ENCODE measurements at places on chromosomes 6 and 20.

- DNase-seq, result peak; percentile 10
These were observed 97.5 kb downstream of the AIG1 start for GRCh38 chr6:143158113-143158581.

DNA sequence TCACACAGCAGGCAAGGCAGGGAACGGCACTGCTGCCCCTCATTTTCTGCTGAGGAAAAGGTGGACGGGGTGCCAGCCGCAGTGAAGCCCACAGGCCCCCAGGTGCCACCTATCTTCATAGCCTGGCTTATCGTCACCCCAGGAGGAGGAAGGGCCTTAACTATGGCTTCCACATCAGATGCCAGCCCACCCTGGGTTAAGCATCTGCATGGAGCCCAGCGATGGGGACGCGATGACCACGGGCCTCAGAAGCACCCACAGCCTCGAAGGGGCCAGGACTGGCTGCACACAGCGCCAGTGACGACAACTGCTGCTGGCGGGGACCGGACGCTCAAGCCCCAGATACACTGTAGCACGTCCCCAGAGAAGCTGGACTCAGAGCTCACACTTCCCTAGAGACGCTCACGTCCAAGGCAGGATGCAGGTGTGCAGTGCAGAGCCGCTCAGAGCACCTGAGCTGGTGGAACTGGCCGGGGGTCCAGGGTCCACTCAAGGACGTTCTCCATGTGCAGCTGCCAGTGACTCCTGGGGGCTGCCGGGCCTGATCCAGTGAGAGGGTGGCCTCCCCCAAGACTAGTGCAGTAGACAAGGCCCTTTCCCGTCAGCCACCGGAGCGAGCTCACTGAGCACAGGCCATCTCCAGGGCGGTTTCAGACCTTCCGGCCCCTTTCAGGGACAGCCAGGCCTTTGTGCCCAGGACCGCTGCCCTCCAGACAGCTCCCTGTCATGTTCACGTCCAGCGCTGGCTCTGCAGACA, 83.0 kb downstream of the YTHDF1 start:
- DNase-seq, result no peak

DNA sequence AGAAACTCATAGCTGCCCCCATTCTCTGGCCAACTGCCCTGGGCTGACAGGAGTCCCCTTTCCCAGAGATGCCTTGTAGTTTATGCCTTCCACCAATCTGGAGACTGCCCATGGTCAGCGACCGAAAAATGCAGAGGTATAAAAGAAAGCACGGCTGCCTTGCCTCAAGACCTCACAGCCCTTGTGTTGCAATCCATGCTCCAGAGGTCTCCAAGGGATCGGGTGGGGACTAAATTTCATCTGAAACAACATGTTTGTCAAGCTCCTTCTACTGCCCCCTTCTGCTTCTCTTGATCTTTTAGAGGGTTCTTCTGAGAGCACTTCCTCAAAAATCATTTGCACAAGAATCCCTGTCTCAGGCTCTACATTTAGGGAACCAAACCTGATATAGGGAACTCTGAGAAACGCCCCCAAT, 128.8 kb downstream of the PLCB1 start:
- DNase-seq, result no peak

GRCh38 chr20:1119128-1119505, 715 bp downstream of the PSMF1 start:
- no peak for DNase-seq

GRCh38 chr6:16322666-16323312, 84.4 kb downstream of the GMPR start:
- DNase-seq, result peak; percentile 75

DNA sequence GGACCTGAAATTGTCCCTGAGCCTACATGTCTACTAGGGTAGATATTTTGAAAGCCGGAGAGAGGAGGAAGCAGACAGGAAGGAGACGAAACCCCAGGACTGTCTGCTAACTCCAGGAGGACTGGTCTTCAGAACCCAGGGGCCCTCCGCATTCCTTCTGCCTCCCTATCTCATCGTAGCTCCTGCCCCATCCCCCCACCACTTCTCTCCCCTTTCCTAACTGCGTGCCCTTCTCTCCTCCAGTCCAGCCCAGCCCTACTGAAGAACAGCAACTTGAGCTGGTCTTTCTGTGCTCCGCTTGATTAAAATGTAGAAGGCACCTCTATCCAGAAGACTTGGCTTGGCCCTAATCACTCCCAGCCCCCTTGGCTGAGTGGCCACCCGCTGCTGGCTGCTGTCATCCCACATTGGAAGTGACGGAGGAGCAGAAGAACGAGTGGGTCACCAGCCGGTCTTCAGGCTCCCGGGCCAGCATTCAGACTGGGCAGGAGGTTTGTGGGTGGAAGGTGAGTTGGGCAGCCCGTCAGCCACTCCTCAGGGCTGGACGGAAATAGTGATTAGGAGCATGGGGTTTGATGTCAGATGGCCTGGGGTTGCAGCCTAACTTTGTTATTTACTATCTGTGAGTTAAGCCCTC, 28.8 kb upstream of the ANGPT4 start:
- no peak for DNase-seq

DNA sequence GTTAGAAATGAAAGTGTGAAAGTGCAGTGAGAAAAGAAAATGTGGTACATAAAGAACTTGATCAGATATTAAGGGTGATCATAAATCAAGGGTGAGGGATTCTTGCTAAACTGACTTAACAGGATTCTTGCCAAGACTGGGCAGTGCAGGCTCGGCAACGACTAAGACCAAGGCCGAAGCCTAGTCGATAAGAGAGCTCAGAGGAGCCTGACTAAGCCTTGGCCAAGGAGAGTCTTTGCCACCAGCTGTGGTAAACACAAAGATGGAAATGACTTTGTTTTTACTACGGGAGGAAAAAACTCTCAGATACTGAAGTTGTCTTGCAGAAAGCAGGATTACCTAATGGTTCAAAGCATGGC, 196.6 kb downstream of the LY86 start:
- no peak for DNase-seq

GRCh38 chr20:55472704-55473103, 532.6 kb downstream of the CBLN4 start:
- DNase-seq, result no peak

DNA sequence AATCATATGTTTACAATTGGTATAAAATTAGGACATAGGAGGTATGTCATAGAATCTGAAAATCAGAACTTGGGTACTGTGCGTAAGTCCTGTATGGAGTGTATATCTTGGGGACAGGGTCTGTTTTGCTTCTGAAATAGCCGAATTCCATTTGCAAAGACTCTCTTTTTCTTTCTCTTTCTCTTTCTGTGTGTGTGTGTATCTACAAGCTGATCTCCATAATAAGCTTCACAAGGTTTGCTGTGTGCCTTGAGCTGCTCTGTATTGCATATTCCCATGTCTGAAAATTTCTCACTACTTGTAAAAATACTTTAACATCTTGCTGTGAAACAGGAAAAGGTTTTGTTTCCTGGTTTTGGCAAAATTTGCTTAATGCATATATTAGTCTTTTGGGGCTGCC, 29.5 kb downstream of the STX11 start:
- DNase-seq, result no peak

DNA sequence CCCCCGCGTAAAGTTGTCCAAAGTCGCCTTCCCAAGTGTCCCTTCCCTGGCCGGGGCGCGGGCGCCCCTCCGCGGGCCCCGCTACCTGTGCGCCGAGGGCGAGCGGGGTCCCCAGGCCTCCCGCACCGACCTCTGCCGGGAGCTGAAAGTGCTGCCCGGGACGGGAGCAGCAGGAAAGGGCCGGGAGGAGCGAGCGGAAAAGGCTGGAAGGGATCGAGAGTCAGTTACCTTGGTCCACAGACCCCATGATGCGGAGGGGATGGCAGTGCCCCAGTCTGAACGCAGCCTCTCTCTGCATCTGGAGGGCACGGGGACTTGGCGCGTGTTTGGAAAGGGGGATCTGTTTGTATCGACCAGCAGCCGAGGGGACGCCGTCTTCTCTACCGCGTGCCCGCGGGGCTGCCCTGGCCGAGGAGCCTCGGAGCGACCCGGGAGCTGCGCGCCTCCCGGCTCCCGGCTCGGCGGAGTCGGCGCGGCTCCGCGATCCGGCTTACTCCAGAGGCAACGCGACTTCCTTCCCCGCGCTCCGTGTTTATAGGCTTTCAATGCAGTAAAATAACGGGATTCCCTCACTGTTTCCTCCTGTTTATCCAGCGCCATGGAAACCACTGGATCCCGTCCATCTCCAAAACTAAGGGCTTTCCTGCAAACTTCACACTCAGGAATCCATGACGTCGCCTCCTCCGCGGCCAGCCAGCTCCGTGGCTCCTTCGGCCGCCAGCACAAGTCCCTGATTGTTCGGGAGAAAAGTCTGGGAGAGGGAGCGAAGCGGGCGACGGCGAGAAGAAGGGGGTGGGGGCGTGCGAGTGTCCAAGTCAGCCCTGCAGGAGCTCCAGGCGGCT, 20.0 kb upstream of the NFATC2 start:
- peak; percentile 88 for DNase-seq

GRCh38 chr6:5506597-5506996, 245.3 kb downstream of the FARS2 start:
- DNase-seq, result no peak

DNA sequence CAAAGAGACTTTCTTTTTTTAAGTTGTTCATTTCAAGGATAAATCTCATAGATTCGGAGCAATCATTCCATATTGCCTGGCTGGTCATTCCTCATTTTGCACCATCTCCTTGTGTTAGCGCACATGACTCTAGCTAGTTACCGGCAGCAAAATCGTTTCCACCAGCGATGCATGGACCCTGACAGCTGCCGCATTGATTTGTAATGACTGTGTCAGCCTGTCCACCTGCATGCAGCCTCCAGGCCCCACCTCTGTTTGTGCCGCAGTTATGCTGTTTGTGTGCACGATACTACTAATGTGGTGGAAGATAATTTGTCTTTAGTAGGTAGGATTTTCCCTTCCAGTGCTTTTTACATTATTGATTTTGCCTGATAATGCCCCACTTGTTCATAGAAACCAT, 164.0 kb downstream of the TBC1D7 start:
- DNase-seq, result no peak

GRCh38 chr6:89930789-89931188, 36.5 kb downstream of the GJA10 start:
- DNase-seq, result no peak

Data from AG08395 (cell line).